Epithelial cell of prostate (primary cell): ENCODE measurements at places on chromosomes 7 and 10.

DNA sequence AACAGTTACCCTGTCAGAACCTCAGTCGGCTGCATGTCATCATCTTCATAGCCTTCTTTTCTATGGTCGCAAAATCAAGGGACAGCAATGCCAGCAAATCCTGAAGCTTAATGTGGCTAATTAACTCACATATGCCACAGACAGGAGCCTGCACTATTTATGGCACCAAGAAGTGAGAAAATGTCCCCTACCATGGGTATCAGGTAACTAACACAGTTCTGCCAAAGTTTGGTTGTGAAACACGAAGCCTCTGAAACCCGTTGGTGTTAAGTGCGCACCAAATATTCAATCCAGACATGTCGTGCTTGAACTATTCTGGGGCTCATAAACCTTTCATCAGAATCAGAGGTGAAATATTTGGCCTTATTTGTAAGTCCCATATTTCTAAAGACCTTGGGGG lies 63.3 kb downstream of the EVX1 start:
- DNase-seq: no peak

GRCh38 chr7:102120666-102121195 lies 165.9 kb upstream of the SH2B2 start:
- no peak for DNase-seq

DNA sequence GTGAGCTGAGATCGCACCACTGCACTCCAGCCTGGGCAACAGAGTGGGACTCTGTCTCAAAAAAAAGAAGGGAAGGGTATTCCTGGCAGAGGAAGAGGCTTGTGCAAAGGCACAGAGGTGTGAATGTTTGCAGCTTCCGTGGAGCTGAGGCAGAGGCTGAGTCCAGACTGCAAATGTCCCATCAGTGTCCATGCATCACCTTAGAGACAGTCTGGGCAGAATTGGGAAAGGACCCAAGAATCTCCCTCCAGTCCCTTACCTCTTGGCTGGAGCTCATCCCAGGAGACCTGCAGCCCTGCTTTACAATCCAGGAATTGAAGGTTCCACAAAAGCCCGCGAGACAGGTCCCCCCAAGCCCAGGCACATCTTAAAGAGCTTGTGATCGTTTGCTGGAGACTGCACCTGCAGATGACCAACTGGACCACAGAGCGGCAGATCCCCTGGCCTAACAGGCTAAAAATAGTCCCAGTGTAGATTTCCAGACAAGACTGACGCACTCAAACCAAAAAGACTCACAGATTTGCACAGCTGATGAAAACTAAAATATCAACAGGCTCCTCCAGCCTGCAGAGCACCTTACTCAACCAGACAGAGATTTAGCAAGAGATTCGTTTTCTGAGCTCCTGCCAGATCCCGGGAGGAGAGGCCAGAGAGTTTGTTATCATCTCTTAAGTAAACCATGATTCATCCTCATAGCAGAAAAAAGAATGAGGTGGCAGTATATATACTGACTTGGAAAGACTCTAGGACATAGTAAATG lies 22.9 kb upstream of the NANOS1 start:
- DNase-seq: peak; percentile 92

- no peak for DNase-seq
Measured at GRCh38 chr7:142873281-142873784, 12.2 kb downstream of the TRPV6 start.

DNA sequence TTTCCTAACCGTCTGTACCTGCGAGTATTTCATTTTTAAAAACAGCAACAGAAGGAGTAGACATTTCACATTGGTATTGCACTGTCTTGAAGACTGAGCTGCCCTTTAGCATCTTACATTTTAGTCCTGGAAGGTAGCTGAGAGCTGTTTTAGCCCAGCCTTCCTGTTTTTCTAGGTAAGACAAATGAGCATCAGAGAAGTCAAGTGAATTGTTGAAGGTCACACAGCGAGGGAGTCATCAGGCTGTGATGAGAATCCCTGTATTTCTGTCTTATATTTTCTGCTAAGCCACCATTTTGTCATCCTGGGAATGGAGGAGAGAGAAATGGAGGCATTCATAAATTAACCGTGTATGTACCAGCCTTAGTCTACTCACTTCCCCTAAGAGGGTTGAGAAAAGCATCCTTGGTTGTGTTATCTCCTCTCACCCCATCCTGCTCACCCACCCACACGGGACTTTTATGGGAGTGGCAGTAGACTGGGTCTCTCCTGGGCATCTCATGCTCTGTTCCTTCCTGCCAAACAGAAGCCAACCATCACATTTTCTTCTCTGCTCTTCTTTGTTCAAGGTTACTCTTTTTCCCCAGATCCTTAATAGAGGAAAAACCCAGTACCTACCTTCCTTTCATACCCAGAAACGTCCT lies 8.5 kb downstream of the RBM20 start:
- no peak for DNase-seq

GRCh38 chr10:117418121-117418520 lies 42.9 kb upstream of the PDZD8 start:
- no peak for DNase-seq

DNA sequence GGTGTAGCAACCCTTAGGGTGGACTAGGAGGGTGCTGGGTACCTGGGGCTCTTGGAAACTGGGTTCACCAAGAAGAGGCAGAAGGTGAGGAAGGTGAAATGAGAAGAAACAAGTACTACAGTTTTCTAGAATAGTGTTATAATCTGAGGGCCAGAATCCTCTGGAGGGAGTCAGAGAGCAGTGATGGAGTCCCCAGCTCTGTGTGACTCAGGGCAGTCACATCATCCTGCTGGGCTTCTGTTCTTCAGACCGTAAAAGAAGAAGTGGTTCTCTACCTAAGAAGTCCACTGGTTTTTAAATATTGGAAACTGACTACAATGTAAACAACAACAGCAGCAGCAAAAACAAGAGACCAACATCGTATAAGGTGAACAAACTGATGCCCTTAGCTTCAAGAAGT lies 197.3 kb downstream of the PRPF18 start:
- DNase-seq: no peak

GRCh38 chr7:98300595-98301372 lies 19.3 kb downstream of the BRI3 start:
- no peak for DNase-seq

GRCh38 chr7:21967598-21968003 lies 21.9 kb upstream of the CDCA7L start:
- DNase-seq: no peak

DNA sequence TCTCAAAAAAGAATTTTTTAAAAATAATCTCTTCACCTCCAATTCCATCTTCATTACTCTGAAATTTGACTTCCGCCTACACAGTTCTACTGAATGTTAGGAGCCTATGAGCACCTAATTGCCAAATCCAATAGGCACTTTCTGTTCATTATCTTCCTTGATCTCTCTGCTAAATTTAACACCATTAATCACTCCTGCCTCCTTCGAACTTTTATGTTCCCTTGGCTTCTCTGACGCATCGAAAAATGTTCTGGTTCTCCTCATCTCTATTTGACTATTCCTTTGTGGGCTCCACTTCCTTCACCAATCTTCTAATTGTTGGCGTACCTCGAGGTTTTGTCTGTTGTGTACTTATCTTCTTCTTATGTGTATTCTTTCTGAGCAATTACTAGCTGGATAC lies 87.3 kb downstream of the MTPN start:
- DNase-seq: no peak

- no peak for DNase-seq
Measured at GRCh38 chr10:114388275-114388674, 16.0 kb downstream of the AFAP1L2 start.

DNA sequence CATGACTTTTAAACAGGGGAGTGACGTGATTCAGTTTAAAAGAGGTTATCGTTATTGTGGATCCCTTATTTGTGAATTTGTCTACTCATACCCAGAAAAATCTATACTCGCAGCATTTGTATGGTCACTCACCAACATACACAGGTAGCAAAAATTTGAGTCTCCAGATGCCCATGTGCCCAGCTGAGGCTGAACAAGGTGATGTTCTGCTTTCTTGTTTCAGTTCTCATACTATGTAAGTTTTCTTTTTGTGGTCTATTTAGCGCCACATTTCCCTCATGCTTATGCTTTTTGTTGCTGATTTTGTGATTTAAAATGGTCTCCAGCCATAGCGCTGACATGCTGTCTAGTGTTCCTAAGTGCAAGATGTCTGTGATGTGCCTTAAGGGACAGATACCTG lies 312.9 kb upstream of the SEMA3A start:
- DNase-seq: no peak

- DNase-seq: no peak
Measured at GRCh38 chr10:3028441-3028840, 38.9 kb upstream of the PFKP start.

DNA sequence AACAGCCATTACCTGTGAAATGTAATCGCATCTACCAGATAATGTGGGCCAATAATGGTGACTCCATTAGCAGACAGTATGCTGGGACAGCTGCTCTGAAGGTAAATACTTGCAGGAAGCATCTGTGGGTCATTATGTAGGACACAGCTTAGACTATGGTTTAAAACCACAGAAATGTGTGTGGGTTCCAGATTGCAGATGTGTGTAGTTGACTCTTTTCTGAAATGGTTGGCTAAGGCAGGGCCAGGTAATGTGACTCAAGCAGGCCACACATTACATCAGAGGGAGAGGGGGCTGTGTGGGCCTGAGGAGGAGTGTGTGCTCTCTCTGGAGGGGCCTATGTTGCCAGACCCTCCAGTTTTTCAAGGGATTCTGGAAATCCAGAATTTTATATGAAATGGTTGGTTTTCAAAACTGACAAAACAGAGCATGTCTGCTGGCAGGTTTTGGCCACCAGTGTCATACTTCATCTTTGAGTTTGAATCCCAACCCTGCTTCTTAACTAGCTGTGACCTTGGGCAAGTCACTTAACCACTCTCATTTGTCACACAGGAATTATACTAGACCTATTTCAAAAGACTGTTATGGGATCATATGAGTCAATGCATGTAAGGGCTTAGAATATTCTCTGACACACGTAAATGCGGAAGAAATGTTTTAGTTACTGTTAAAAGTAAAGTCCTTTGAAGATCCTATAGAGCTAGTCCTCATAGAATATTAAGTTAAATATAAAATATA lies 64.5 kb downstream of the MCMBP start:
- DNase-seq: no peak

- DNase-seq: no peak
Measured at GRCh38 chr7:31171216-31171785, 119.2 kb downstream of the ADCYAP1R1 start.

DNA sequence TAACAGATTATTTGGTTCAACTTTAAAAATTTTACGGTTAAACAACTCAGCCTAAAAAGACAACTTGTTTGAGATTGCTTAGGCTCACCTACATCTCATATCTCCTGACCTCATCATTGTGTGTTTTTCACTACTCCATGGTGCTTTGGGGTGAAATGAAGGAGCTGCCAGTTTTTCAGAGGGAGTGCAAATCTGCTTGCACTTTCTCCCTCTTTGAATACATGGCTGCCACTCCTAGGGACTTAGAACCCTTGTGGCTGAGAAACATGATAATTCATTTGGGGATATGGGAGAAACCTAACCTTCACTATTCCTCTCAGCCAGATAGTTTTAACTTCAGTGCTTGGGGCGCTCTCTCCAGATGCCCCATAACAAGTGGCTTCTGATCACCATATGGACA lies 2.7 kb downstream of the CCSER2 start:
- no peak for DNase-seq

DNA sequence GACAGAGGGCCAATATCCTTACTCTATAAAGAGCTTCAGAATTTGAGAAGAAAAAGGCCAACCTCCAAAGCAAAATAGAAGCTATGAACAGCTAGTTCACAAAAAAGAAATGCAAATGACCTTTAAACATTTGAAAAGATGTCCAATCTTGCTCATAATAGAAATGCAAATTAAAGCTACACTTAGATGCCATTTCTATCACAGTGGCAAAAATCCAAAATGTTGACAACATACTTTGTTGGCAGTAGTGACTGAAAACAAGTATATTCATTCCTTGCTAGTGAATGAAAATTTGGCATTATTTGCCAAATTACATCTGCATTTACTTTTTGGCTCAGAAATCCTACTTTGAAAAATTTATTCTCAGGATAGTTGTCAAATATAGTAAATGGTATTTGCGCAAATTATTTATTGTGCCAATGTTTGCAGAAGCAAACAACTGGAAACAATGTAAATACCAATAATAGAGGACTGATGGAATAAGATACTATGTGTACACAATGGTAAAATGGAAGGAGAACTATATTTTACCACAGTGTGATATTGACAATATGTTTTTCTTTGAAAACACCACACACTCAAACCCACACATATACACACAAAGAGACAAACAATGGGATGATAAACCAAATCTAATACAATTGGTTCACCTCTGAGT lies 9.4 kb downstream of the TMEM106B start:
- DNase-seq: no peak

DNA sequence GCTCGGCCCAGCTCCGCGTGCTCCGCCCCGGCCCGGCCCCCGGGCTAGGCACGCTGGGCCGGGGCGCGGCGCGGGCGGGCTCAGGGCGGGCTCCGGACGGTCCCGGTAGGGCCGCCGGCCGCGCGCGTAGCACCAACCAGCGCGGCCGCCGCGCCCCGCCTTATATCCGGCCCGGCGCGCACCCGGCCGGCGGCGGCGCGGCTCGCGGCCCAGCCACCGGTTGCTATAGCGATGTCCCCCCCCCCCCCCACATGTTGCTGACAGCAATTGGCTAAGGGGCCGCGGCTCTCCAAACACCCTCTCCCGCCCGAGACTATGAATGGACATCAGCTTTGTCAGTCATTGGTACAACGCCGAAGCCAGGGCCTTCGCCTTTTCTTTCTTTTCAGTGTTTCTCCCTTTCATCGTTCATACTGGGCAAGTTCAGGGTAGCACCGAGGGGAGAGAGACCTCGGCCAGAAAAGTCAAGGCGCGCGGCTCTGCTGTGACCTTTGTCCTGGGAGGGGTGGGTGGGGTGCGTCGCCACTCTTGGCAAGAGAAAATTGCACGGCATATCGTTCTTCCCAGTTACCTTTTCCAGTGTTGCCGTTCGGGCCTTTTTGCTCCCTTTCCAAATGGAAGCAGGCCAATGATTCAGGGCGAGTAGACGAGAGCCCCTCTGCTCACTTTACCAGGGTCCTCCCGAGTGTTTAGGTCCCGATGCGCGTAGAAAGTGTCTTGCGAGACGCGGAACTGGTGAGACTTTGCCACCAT lies 354.2 kb downstream of the DNAJB6 start:
- DNase-seq: no peak

- no peak for DNase-seq
Measured at GRCh38 chr10:80409121-80409520, 770 bp downstream of the PRXL2A start.

- no peak for DNase-seq
Measured at GRCh38 chr7:77248154-77248553, 48.5 kb upstream of the FGL2 start.

- no peak for DNase-seq
Measured at GRCh38 chr7:35726654-35727053, 31.7 kb upstream of the HERPUD2 start.
